Caco-2 (cell line): ENCODE measurements at places on chromosomes 11 and 22. TPM values are rescaled to one million over a fixed set of nuclear protein-coding genes. Genes with fewer than 3 reads are reported as not detected.
A peak's percentile ranks its signal among the peaks of the same experiment; 100 is the strongest.

Gene C11orf16
- not detected in 2 replicates for total RNA-seq

Gene HBB
- not detected in 2 replicates for total RNA-seq

Gene MMP13
- not detected in 2 replicates for total RNA-seq

Gene RFPL1
- not detected in 2 replicates for total RNA-seq

Gene HIC2
- total RNA-seq: 45.8 and 48.4 TPM in 2 replicates

- H3K27ac ChIP-seq: peak overlapping the region; percentile 87
- no peaks in the 10 kb centered on the region for H3K27me3 ChIP-seq
Measured at GRCh38 chr11:119205080-119205479, 1.1 kb upstream of the CBL start.

GRCh38 chr11:127117231-127117739, 116.7 kb upstream of the KIRREL3 start:
- no peaks in the 10 kb centered on the region; the same call in none of the 2 replicates for H3K27me3 ChIP-seq
- no peak overlapping the region for H3K4me3 ChIP-seq
- no peak for DNase-seq
- H3K36me3 ChIP-seq: no peaks in the 10 kb centered on the region
- H3K4me1 ChIP-seq: no peaks in the 10 kb centered on the region
- H3K27ac ChIP-seq: no peak overlapping the region

DNA sequence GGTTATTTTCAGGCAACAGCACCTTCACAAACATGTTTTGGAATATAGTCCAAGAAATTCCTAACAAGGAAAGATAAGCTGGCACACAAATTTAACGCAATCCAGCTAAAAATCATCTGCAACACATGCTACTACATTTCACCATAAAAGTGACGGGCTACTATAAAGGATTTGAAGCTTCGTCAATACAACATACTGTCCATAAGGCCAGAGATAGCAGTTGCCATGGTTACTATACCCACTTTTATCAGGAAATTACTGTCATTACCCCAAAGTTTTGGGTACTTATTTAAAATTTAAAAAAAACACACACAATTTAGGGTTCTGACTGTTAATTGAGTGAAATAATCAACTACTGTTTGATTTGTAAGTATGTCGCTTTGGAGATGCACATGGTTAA, 6.9 kb downstream of the PHF21A start:
- no peak overlapping the region for H3K4me3 ChIP-seq
- no peaks in the 10 kb centered on the region for H3K36me3 ChIP-seq
- no peaks in the 10 kb centered on the region for H3K27me3 ChIP-seq
- H3K4me1 ChIP-seq: peaks cover 6% of the 10 kb centered on the region; the same call in 1 of the 2 replicates
- DNase-seq: no peak

DNA sequence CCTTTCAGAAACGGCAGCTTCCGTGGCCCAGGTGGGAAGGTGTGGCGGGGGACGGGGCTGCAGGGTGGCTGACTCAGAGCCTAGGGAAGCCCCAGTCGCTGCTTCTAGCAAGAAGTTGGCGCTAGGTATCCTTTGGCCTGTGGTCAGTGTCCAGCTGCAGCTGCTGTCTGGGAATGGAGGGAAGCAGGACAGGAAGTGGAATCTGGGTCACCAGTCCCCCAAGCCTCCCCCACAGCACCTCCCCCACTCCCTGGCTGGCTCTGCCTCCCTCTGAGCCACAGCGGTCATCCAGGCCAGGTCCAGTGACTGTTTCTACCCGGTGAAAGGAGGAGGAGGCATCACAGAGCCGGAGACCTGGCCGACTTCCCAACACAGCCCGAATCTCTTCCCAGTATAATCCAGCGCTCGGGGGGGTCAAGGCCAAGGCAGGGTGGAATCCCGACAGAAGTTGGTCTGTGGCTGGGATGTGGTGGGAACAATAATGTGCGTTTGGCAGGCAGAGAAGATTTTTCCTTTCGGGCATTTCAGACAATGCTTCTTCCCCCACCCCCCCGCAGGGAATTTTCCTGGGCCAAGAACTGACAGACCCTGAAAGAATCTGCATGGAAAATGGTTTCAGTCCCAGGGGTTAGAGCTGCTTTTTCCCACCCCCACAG, 45.1 kb downstream of the C11orf96 start:
- no peaks in the 10 kb centered on the region for H3K36me3 ChIP-seq
- H3K4me3 ChIP-seq: no peak overlapping the region
- H3K27me3 ChIP-seq: no peaks in the 10 kb centered on the region
- DNase-seq: no peak
- H3K4me1 ChIP-seq: peaks cover 10% of the 10 kb centered on the region
- H3K27ac ChIP-seq: no peak overlapping the region

DNA sequence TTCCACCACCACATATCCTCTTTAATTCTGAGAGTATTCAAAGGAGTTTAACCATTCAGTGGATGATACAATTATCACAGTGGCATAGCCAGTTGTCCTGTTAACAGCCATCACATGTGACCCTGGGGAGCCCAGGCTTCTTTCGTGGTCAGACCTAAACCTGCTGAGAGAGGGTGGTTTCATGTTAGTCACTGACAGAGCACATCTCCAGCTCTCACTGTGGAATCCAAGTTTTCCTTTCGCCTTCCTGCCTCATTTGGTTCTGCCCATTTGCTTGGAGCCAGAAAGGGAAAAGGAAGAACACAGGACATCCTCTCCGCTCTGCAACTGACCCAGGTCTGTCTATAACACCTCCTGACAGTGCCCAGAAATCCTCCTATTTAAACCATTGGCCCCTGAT, 60.4 kb downstream of the MCHR1 start:
- H3K27ac ChIP-seq: no peak overlapping the region
- no peaks in the 10 kb centered on the region; the same call in 1 of the 2 replicates for H3K4me1 ChIP-seq
- H3K27me3 ChIP-seq: no peaks in the 10 kb centered on the region
- H3K36me3 ChIP-seq: no peaks in the 10 kb centered on the region

DNA sequence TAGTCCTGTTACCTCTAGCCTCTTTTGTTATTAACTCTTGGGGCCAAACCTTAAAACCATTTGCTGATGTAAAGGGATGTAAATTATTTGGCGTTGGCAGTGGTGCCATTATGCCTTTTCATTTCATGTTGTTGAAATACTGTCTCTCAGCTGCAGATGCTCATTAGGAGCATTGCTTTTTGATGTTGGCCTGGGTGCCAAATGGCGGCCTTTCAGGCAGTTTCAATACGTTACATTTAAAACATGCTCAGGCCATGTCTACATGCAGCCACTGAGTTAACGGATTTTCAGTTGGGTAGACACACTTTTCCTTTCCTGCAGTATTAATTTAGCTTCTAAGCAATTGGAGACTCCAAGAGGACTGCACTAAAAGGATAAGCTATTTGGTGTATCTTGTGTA, 5.3 kb downstream of the NCAM1 start:
- no peak for DNase-seq
- peaks cover 2% of the 10 kb centered on the region for H3K27me3 ChIP-seq
- H3K4me1 ChIP-seq: 0 out of 2 replicates have a peak, but pooled peaks cover 5% of the 10 kb centered on the region
- no peak overlapping the region for H3K27ac ChIP-seq
- no peak overlapping the region for H3K4me3 ChIP-seq
- no peaks in the 10 kb centered on the region for H3K36me3 ChIP-seq

- H3K4me3 ChIP-seq: no peak overlapping the region
- H3K27ac ChIP-seq: no peak overlapping the region
- H3K36me3 ChIP-seq: no peaks in the 10 kb centered on the region; the same call in 1 of the 2 replicates
- H3K27me3 ChIP-seq: no peaks in the 10 kb centered on the region
Measured at GRCh38 chr22:39932918-39933649, 27.1 kb upstream of the TMA7B start.

DNA sequence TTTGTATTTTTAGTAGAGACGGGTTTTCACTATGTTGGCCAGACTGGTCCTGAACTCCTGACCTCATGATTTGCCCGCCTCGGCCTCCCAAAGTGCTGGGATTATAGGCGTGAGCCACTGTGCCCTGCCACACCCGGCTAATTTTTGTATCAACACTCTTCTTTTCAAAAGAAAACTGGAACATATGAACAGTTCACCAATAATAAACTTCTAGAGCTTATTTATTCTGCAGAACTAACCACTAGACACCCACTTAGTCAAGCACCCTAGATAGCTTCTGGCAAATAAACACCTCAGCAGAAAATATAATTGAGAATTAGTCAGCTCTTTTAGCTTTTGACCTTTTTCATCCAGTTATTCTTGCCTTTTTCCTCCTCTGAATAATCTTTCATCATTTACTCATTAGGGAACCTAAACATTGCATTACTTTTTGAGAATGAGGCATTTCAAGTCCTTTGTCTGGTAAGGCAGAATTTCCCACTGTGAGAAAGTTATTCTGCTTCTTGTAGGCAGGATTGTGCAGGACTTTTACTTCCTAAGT, 27.3 kb upstream of the TMEM41B start:
- no peak overlapping the region for H3K4me3 ChIP-seq
- H3K36me3 ChIP-seq: no peaks in the 10 kb centered on the region
- no peak overlapping the region for H3K27ac ChIP-seq
- no peaks in the 10 kb centered on the region for H3K4me1 ChIP-seq
- no peak for DNase-seq

GRCh38 chr11:64697663-64698375, 25.2 kb downstream of the NRXN2 start:
- peaks cover 2% of the 10 kb centered on the region; the same call in 1 of the 2 replicates for H3K27me3 ChIP-seq
- H3K4me1 ChIP-seq: no peaks in the 10 kb centered on the region
- no peak overlapping the region for H3K27ac ChIP-seq
- H3K4me3 ChIP-seq: no peak overlapping the region
- no peak for DNase-seq

GRCh38 chr11:77879218-77879617, 58.3 kb downstream of the AAMDC start:
- no peak for DNase-seq
- peaks cover 5% of the 10 kb centered on the region for H3K36me3 ChIP-seq
- no peaks in the 10 kb centered on the region for H3K27me3 ChIP-seq
- no peak overlapping the region for H3K27ac ChIP-seq
- H3K4me1 ChIP-seq: no peaks in the 10 kb centered on the region

GRCh38 chr11:107547961-107548360, 17.6 kb downstream of the ALKBH8 start:
- no peak overlapping the region for H3K4me3 ChIP-seq
- 0 out of 2 replicates have a peak, but pooled peaks cover 8% of the 10 kb centered on the region for H3K4me1 ChIP-seq
- DNase-seq: no peak
- H3K36me3 ChIP-seq: peaks cover 2% of the 10 kb centered on the region
- H3K27me3 ChIP-seq: no peaks in the 10 kb centered on the region

GRCh38 chr11:120210626-120211521, at the start of gene OAF:
OAF (plus strand) TSS chr11:120211032; CDS start chr11:120211280, 248 bp downstream.
- H3K27me3 ChIP-seq: no peaks in the 10 kb centered on the region
- peak within 1 kb of the TSS; percentile 84 for H3K27ac ChIP-seq
- DNase-seq: peak; percentile 92
- peaks cover 4% of the 10 kb centered on the region; the same call in 1 of the 2 replicates for H3K36me3 ChIP-seq
- peak within 1 kb of the TSS; percentile 93 for H3K4me3 ChIP-seq

DNA sequence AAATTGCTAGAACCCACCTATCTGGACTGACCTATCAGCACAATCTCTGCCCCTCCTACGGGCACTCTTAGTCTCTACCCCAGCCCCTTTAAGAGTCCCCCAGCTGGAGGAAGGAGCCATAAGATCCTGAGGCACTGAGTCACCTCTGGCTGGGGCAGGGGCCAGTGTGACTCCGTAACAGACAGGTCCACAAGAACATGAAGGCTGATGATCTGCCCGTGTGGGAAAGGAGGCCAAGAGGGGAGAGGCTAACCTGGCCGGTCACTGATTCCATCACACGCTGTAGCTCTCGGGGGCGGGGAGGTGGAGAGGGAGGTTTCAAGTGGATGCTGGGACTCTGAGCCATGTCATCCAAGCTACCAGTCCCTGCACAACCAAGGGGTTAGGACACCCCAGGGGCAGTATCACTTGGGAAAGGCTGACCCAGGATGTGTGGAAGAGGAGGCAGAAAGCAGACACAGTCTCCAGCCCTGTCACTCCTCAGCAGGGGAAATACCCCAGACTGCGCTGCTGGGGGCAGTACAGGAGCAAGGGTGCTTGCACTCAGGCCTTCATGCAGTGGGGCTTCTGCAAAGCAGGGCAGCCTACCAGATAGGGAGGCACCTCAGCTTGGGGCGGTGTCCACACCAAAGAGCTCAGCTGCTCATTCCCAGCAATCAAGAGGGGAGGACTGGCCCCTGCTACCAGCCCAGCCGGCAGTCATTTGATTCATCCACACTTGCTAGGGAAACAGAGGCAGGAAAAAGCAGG, 22.3 kb downstream of the ARHGAP1 start:
- H3K4me1 ChIP-seq: peaks cover 22% of the 10 kb centered on the region
- H3K27me3 ChIP-seq: no peaks in the 10 kb centered on the region
- H3K4me3 ChIP-seq: no peak overlapping the region

DNA sequence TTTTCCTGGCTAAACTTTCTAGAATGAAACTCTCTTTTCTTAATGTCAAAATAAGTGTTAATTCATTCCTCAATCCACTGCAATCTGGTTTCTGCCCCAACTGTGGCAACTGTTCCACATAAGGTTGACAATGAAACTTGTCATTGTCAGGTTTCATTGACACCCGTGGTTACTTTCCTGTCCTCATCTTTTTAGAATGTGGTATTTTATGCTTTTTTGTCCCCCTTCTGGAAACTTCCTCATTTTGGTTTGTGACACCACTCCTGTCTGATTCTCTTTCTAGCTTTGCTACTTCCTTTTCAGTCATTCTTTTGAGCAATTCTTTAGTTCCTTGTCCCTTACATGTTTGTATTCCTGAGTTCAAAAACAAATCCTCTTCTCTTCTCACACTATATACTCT, 7.5 kb upstream of the PDE3B start:
- no peak for DNase-seq
- H3K27ac ChIP-seq: no peak overlapping the region
- H3K4me3 ChIP-seq: no peak overlapping the region
- H3K27me3 ChIP-seq: no peaks in the 10 kb centered on the region
- H3K4me1 ChIP-seq: peaks cover under 1% of the 10 kb centered on the region; the same call in 1 of the 2 replicates

DNA sequence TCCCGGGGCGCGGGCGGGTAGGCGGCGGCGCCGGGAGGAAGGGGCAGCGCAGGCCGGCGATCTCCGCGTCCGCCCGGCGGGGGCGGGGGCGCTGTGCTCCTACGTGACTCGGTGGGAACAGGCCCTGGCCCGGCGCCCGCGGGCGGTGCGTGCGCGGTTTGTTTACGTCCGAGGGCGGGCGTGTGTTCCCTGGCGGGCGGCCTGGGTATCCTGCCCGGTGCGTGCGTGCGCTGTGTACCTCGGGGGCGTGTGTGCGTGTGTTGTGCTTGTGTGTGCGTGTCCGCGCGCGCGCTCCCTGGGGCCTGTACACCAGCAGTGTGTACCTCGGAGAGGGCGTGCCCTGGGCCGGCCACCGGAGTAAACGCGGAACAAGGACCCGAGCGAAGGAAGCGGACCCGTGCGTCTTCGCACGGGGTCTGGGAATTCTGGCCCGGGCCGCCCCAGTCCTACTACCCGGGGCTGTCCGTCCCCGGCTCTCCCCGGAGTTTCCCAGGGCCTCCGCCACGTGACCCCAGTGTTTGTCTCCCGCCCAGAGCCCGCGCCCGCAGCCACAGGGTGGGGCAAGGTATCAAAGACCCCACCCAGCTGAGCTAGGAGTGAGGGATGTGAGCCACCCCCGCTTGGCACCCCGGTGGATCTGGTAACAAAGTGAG, 769 bp downstream of the MAFF start:
- H3K27me3 ChIP-seq: no peaks in the 10 kb centered on the region
- peak; percentile 57 for DNase-seq
- peak overlapping the region; percentile 99 for H3K4me3 ChIP-seq
- peak overlapping the region; percentile 43 for H3K27ac ChIP-seq
- no peaks in the 10 kb centered on the region for H3K36me3 ChIP-seq

- no peak overlapping the region for H3K4me3 ChIP-seq
- no peak overlapping the region for H3K27ac ChIP-seq
- DNase-seq: no peak
- H3K4me1 ChIP-seq: no peaks in the 10 kb centered on the region
- H3K36me3 ChIP-seq: no peaks in the 10 kb centered on the region
Measured at GRCh38 chr11:21472261-21472660, 720.6 kb upstream of the ANO5 start.

GRCh38 chr11:70360211-70360610, 38.1 kb upstream of the CTTN start:
- no peak overlapping the region for H3K27ac ChIP-seq
- no peak for DNase-seq
- no peaks in the 10 kb centered on the region for H3K4me1 ChIP-seq

GRCh38 chr11:119237515-119237914, 31.4 kb downstream of the CBL start:
- no peak overlapping the region for H3K27ac ChIP-seq
- no peaks in the 10 kb centered on the region for H3K4me1 ChIP-seq
- H3K27me3 ChIP-seq: no peaks in the 10 kb centered on the region
- no peak overlapping the region for H3K4me3 ChIP-seq
- H3K36me3 ChIP-seq: no peaks in the 10 kb centered on the region
- DNase-seq: no peak
